Stimulated activated effector memory CD8-positive, alpha-beta T cell treated with anti-CD3 and anti-CD28 coated beads, Interleukin-12 subunit alpha, Interleukin-12 subunit beta, amount 100 ng/mL, for 72 hours (primary cell): ENCODE measurements at places on chromosomes 4 and X.

GRCh38 chr4:6200011-6200921 lies at the start of gene JAKMIP1:
Gene JAKMIP1, minus strand, starts transcription at chr4:6200549. Its CDS starts 87,699 bp downstream, at chr4:6112850.
- peak; percentile 99 for DNase-seq

DNA sequence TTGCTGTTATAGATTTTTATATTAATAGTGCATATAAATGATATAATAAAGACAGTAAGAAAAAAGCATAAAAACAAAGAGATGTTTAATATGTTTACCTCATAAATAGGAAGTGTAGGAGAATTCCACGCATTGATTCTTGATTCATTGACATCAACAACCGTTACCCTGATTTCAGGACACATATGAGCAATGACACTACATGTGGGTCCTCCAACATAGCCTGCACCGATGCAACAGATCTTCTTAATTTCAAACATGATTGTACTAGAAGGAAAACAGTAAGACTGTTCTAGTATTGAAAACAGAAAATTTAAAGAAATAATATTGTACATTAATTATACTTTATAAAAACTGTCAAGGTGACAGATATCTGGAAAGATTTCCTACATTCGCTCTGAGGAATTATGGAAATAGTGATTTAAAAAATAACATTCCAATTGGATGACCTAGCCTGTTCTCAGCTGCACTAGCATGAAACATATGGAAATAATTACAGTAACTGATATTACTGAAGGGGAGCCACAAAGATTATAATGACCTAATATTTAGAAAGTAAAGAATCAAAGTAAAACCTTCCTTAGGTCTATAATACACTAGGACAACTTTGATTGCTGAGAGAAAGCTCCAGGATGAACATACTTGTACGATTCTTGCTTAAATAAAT lies 5.9 kb downstream of the UGDH start:
- no peak for DNase-seq

GRCh38 chrX:120468071-120468470 lies 1.0 kb downstream of the LAMP2 start:
- DNase-seq: no peak

- DNase-seq: no peak
Measured at GRCh38 chr4:123352240-123352945, 44.2 kb upstream of the SPRY1 start.

- DNase-seq: no peak
Measured at GRCh38 chrX:40090961-40091360, 6.8 kb downstream of the BCOR start.

GRCh38 chr4:34720571-34720970 lies 1523.7 kb downstream of the ARAP2 start:
- no peak for DNase-seq

- DNase-seq: no peak
Measured at GRCh38 chrX:25141684-25142083, 125.9 kb upstream of the ARX start.
